ENCODE measurements at places on chromosomes 1 and 21. TPM values are rescaled to one million over a fixed set of nuclear protein-coding genes. Genes with fewer than 3 reads are reported as not detected.

Gene SLC5A9
- not detected for total RNA-seq

Gene CNR2
- total RNA-seq = not detected

Gene ZNF648
- not detected for total RNA-seq

Gene CATSPERE
- 0.18 TPM for total RNA-seq

All from A549 treated with ZK216348 at 1 μM for 4 hours (cell line).